ENCODE measurements at places on chromosomes 4 and X.

- DNase-seq: no peak
These were observed 43.4 kb downstream of the TXK start for GRCh38 chr4:48090621-48091020.

DNA sequence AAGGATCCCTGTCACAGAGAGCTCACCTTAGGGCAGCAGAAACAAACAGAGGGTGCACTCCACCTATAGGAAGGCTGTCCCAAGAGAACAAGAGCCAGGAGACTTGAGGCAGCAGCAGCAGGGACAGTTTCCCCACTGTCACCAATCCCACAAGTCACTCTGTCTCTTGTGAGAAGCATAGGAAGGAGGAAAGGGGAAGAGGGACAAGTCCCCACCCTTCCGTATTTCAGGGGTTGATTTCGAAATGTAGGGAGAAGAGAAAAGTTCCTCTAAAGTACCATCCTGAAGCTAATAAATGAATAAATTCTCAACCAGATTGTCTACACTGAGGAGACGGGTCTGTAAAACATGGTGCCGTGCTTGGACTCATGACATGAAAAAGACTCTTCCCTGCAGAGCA is 9.5 kb upstream of the TLR8 start:
- no peak for DNase-seq

- no peak for DNase-seq
These were observed 83.9 kb upstream of the FAM241A start for GRCh38 chr4:112061207-112061817.

- DNase-seq: no peak
These were observed 58.7 kb upstream of the KDR start for GRCh38 chr4:55183926-55184599.

GRCh38 chrX:150546711-150547153 is 21.7 kb upstream of the MTM1 start:
- no peak for DNase-seq

GRCh38 chr4:162506253-162506652 is 342.5 kb upstream of the FSTL5 start:
- no peak for DNase-seq

DNA sequence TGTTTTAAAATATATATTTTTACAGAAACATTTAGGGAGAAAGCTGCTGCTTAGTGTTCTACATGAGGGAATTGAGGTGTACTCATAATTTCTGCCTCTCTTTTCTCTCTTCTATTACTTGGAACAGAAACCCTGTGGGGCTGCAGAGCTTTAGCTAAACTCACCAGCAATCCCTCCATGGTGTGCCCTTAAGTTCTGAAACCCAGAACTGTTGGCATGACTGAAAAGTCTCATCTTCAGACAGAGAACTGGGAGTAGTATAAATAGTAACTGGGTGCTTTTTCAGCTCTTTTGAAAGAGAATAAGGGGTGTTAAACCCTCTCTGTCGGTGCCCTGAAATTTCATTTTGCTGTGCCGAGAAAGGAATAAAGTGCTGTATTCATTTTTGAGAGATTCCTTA is 294.9 kb upstream of the BOD1L1 start:
- DNase-seq: no peak

DNA sequence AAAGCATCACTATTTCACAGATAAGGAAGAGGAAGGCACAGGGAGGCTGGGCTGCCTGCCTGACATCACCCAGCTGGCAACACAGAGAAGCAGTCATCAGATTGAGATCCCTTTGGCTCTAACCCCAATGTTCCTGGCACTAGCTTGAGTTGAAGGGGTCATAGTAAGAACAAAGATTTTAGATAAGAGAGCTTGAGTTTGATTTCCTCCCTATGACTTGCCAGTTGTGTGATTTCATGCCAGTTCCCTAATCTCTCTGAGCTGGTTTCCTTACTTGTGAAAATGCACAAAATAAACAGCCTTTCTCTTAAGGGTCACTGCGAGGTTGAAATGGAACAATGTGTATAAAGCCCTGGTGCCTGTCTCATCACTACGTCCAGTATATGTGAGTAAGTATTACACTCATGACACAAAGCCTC is 475.4 kb upstream of the HS3ST1 start:
- DNase-seq: no peak

DNA sequence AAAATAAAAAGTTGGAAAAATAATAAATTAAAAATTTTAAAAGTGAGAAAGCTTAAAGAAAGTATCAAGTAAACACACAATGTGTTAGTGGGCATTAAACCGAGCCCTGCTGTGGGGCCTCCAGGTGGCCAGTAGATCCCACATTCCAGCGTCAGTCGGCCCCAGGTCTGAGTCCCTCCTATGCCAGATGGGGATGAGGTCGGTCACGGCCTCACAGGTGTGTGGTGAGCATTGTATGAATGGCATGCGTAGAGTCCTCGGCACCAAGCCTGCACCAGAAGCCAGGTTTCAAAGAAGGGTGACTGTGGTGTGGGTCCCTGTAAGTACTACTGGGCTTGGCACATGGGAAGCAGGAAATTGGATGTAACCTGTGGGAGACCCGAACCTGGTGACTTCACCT is 75.6 kb upstream of the MSX1 start:
- no peak for DNase-seq

DNA sequence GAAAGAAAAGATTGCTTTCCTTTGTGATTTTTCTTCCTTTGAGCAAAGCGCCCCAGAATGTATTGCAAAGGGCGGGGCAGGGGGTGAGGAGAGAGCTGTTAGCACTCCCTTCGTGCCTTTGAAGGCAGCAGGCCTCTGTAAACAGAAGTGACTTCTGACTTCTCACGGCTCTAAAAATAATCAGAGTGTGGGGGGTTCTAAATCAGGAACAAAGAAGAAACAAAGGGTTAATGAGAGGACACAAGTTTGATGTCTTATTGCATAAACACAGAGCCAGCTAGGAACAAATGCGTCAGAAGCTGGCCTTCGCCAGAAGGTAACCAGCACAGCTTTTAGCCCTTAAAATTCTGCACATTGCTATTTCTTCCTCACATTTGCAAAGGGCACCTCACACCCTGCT is 626.2 kb downstream of the MID1IP1 start:
- no peak for DNase-seq

- DNase-seq: peak; percentile 46
These were observed 10.1 kb upstream of the SASH3 start for GRCh38 chrX:129769467-129770154.

DNA sequence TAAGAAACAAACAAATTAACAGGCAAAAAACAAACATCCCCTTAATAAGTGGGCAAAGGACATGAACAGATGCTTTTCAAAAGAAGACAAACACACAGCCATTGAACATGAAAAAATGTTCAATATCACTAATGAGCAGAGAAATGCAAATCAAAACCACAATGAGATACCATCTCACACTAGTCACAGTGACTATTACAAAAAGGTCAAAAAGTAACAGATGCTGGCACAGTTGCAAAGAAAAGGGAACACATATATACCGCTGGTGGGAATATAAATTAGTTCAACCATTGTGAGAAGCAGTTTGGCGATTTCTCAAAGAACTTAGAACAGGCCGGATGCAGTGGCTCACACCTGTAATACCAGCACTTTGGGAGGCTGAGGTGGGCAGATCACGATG is 146.1 kb upstream of the NEIL3 start:
- no peak for DNase-seq

GRCh38 chr4:177483271-177483670 is 41.0 kb upstream of the AGA start:
- DNase-seq: no peak

- no peak for DNase-seq
These were observed 68.9 kb downstream of the TMEM131L start for GRCh38 chr4:153534792-153535629.

DNA sequence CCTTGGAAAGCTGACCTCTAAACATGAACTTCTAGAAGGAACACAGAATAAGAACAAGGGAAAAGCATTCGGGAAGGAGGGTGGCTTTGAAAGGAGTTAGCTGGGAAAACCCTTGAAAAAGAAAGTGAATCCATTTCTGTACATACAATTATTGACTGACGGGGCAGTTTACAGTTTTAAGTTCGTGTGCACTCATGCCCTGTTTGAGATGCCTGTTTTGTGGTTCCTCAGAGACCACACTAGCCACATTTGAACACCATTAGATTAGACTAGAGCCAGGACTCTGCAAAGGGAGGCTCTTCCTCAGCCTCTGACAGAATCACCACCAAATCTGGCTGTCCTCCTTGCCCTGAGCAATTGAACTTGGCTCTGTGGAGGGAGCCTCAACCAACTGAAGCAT is 158.3 kb downstream of the PALLD start:
- DNase-seq: no peak

DNA sequence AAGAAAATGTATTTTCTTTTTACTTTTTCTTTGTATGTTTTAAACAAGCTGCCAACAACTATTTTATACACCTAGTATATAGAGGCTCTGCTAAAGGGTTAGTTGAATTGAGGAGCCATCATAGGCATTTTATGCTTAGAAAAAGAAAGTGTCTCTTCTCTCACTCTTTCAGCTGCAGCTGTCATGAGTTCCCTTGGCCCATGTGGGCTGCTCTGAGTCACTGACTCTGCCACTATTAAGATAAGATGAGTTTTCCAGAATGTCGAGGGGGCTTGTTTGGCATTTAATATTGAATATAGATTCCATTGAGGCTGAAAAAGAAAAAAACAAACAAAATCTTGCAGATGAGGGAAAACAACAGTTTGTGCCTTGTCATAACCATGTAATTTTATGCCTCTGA is 126.0 kb upstream of the PAQR3 start:
- no peak for DNase-seq

DNA sequence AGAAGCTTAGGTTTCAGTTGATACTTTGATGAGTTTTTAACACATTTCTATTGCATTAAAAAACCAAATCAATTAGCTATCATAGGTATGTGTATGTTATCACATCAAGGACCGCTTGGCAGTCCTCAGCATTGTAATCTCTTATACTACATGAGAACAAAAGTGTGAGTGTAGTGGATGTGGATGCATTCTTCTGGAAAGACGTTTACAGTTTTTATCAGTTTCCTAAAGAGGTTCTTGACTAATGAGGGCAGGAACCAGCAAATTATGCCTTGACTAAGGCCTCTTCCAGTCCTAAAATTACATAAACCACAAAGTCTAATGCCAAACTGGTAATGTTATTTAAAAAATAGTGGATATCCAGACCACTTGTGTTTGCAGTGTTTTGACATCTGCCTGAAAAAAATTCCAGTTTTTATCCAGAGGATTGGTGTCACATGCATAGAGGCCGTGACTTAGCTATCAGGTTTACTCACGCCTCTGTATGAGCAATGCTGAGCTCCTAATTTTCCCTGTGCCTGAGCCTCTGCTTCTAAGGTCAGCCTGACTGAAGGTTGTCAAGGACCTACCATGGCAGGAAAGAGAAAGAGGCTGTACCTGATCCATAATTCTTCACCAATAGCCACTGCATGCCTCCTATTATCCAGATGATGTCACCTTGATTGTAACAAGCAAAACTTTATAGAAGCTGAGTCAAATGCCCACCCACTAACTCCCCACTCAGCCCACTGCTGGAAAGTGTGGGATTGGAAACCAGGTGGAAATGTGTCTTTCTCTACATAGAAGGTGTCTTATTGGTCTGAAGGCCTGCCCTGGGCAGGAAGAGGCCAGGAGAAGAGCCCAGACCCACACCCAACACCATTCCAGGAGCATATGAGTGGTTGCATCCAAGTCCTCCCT is 68.7 kb downstream of the ENPP6 start:
- no peak for DNase-seq

GRCh38 chr4:183402771-183403170 is 41.7 kb upstream of the CDKN2AIP start:
- no peak for DNase-seq

DNA sequence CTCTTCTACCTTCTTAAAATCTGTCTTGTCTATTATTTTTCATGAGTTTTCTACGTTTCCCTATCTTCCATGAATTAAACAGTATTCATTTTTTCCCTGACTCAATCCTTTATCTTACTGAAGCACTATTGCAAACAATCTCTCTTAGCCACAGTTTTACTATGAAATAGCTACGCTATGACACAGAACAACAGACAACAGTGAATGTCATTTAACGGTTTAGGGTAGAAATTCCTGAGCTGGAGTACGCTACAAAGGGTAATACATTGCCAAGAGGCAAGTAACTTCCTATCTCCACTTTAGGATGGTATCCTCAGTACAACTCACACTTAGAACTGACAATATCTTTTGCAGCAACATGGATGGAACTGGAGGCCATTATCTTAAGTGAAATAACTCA is 552.6 kb downstream of the INPP4B start:
- no peak for DNase-seq

DNA sequence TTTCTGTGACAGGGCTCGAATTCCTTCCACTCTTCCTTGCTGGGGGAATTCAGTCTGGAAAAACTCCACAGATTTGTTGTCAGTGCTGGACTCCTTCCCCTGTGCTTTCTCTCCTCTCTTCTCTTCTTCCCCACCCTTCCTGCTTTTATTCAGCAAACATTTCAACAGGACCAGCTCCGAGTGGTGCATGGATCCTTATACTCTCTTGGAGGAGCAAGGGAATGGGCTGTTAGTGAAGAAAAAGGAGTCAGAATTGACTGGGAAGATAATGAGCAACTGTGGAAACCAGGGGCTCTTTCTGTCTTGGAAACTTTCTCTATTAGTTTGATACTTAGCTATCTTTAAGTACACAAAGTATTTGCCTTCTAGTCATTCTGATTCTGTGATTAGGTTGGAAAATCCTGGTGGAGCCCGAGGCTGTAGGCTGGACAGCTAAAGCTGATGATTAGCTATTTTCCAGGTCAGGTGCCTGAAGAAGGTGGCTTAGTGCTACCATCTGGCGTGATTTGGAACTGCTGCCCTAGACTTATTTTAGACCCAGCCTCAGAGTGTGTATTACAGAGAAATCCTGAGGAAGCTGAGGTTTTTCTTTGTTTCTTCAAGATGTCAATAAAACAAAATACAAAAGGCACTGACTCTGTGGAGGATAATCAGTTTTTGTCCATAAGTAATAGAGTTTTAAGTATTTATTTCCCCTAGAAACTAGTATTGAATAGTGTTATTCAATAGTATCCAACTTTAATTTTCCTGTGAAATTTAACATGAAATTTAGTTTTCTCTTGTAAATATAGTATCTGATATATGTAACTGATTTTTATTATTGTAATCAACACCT is 38.4 kb downstream of the NAP1L5 start:
- no peak for DNase-seq

- DNase-seq: no peak
These were observed 61.9 kb upstream of the ZCCHC13 start for GRCh38 chrX:74242050-74242449.

DNA sequence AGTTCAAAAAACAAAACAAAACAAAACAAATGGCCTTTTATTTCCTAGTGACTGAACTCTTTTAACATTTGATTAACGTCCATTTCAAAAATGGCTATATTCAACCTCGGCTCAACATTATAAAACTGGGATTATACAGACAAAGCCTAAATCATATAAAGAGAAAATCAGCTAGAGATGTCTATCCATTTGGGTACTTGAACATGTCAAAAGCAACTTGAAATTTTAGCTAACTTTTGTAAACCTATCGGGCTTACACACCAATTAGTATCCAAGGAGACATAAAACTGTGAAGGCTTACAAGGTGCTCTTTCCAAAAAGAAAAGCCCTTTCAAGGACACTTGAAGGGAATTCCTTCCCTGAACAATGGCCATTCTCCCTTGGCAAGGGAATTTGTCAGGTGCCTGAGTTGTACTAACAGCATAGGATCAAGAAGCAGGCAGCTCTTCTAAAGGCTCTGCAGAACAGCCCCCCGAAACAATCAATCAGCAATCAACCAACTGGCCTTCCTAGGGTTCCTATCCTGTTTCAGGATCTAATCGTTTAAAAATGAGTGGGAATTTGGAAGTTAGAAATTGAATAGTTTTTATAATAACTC is 633.7 kb upstream of the HTR2C start:
- DNase-seq: no peak

GRCh38 chr4:175833574-175834311 is 21.7 kb upstream of the GPM6A start:
- no peak for DNase-seq

GRCh38 chr4:154660052-154660451 is 47.6 kb upstream of the FGG start:
- no peak for DNase-seq

Measured in stimulated activated CD4-positive, alpha-beta T cell treated with anti-CD3 and anti-CD28 coated beads, Interleukin-15, amount 100 ng/mL, for 1 hour (primary cell).